ENCODE measurements at places on chromosomes 3 and 15.

DNA sequence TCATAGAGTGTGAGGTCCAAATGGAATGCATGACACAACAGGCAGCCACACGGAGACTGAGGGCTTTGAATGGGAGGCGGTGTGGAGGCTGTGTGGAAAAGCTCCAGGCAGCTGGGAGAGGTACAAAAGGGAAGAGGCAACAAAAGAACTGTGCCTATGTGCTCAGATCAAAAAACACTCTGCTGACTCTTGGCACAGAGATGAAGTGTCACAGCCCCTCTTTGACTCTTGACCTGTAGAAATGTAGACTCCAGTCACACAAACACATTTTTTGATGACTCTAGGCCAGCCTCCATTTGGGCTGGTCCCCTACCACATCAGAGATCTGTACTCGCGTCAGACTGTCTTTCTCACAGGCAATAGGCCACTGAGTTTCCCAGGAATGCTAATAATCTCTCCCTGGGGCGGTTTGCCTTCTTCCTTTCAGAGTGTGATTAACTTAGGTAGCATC is 456.0 kb downstream of the TUSC7 start:
- no peak for DNase-seq

- peak; percentile 39 for DNase-seq
Observed at GRCh38 chr3:188796122-188796631, 375.6 kb upstream of the TPRG1 start.

DNA sequence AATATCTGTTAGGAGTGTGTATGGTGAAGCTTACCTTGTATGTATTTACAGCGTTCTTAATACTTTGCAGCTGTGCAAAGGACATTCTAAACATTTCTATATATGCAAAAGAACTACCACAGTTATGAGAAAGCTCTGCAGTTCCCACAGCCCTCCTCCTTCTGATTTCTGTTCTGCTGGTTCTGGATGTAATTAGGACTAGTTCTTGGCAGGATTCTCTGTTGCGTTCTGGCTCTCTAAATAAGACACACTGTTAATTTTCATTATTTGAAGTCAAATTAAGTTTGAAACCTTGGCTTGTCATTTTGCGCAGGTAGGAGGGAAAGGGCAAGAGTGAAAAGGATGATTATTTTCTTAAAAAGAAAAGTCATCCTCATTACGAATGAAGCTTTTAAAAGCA is 76.4 kb downstream of the FNDC3B start:
- DNase-seq: no peak

DNA sequence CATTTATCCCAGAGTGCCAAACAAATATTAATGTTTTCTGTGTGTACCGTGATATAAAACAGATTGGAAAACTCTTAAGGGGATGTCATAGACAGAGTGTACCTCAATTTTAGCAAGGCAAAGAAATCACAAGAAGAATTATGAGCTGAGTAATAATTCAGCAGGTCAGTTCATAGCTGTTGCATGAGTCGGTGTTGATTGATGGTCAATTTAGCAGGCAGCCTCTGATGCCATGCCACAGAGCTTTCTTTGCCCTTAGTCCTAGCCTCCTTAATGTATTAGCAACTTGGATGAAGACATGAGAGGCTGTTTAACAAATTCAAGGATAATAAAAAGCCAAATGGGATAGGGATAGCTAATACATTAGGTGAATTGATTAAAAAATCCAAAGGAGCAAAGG is 6.8 kb downstream of the SLC35A5 start:
- no peak for DNase-seq

- DNase-seq: no peak
Observed at GRCh38 chr3:56781762-56782161, 20.0 kb downstream of the ARHGEF3 start.

GRCh38 chr3:113602836-113603235 is 70.5 kb downstream of the SIDT1 start:
- DNase-seq: no peak

DNA sequence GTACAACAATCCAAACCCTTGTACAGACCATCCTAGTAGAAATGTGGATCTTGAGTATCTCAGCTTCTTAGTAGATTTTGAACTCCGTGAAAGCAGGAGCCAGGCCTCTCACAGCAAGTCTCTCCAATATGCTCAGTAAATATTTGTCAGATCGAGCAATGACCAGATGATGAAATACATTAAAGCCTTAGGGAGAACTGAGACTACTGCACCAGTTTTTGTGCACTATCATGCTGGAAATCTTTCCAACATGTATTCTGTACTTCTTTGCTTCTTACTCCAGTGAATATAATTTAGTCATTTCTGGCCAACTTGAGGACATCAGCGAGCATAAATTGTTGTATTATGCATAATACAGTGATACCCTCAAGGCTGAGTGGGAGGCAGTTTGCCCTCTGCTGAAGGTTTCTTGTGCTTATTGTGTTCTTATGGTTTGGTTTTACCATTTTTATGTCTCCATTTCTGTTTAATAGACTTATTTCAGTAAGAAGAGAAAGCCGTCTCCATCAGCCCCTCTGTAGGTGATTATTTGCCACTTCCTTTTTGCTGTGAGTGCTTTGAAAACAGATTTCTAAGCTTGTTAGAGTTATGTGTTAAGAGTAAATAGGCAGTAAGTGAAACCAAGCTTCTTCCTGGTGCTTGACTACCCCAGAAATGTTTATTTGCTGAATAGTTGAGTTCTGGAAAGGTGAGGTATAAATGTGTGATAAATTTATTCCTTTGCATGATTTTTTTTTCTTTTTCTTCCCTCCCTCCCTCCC is 147.1 kb downstream of the PGPEP1L start:
- DNase-seq: no peak

- DNase-seq: no peak
Observed at GRCh38 chr3:193049935-193050334, 132.3 kb upstream of the MB21D2 start.

GRCh38 chr15:49855917-49856637 is 235.2 kb downstream of the DTWD1 start:
- DNase-seq: no peak

DNA sequence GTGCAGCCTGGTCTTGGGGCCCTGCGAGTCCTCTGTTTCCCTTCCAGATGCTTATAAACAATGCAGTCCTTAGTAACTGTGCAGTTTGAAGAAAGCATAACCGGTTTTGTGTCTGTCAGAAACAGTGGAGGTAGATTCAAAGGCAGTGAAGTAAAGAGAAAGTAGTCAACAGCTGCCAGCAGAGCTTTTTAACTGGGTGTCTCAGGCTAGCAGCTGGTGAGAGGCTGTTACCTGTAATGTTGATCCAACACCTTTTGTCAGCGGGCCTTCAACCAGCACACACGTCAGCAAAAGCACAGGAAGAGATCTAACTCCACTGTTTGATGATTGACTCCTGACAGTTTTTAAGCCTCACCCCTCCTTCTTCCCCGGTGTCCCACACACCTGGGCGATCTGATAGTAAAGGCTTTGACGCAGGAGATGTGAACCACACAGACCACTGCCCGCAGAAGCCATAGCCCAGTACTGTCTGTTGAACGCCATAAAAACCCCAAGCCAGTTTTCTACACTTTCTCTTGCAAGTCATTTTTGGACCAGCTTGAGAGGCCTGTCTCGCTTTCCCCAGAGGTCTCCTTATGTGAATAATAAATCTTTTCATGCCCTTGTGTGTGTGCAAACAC is 178.0 kb downstream of the FMN1 start:
- no peak for DNase-seq

DNA sequence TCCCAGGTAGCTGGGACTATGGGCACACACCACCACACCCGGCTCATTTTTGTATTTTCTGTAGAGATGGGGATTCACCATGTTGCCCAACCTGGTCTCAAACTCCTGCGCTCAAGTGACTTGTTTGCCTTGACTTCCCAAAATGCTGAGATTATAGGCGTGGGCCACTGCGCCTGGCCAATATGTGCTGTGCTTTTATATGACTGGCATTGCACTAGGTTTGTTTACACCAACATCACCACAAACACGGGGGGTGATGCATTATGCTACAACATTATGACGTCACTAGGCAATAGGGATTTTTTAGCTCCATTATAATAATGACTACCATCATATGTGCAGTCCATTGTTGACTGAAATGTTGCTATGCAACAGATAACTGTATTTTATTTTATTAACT is 6.9 kb downstream of the APH1B start:
- DNase-seq: no peak

DNA sequence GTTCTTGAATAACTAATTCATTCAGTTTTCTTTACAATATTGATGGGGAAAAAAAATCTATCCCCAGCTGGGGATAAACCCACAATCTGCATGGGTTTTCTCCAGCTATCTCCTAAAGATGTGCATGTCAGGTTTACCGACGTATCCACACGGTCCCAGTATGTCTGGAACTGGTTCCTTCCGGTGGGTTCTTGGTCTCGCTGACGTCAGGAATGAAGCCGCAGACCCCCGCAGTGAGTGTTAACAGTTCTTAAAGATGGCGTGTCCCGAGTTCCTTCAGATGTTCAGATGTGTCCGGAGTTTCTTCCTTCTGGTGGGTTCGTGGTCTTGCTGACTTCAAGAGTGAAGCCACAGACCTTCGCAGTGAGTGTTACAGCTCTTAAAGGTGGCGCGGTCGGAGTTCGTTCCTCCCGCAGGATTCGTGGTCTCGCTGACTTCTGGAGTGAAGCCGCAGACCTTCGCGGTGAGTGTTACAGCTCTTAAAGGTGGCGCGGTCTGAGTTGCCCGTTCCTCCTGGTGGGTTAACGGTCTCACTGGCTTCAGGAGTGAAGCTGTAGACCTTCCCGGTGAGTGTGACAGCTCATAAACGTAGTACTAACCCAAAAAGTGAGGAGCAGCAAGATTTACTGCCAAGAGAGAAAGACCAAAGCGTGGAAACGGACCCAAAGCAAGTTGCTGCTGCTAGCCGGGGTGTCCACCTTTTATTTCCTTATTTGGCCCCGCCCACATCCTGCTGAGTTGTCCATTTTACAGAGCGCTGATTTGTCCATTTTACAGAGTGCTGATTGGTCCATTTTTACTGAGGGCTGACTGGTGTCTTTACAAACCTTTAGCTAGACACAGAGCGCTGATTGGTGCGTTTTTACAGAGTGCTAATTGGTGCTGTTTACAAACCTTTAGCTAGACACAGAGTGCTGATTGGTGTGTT is 195.1 kb upstream of the NR2F2 start:
- DNase-seq: no peak

DNA sequence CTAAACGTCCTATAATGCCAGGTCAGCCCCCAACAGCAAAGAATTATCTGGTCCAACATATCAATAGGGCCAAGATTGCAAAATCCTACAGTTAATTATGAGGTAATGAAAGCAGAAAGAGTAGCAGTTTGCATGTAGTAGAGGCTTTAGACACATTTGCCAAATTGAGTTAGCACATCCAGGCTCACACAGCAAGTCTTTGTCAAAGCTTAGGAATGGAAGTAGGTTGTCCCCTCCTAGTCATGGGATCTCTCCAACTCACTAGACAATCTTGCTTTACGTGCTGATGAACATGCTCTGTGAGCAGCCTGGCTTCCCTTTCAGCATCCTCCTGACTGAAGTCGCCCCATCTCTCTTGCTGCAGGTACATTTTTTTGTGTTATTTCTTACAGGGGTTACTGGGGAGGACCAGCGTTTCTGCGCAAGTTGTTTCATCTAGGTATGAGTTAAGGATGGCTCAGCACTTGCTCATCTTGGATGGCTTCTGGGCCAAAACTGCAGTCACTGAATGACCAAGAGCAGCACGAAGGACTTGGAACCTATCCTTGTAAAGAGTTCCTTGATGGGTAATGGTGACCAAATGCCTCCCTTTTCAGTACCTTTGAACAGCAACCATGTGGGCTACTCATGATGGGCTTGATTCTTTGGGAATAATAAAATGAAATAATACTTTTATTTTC is 55.9 kb downstream of the SQOR start:
- DNase-seq: no peak

- no peak for DNase-seq
Observed at GRCh38 chr15:97196048-97197014, 764.2 kb upstream of the ARRDC4 start.
